Activated CD4-positive, CD25-positive, alpha-beta regulatory T cell (primary cell): ENCODE measurements at places on chromosomes 7 and 10.

- no peak for DNase-seq
Measured at GRCh38 chr7:15977663-15978062, 291.2 kb upstream of the MEOX2 start.

DNA sequence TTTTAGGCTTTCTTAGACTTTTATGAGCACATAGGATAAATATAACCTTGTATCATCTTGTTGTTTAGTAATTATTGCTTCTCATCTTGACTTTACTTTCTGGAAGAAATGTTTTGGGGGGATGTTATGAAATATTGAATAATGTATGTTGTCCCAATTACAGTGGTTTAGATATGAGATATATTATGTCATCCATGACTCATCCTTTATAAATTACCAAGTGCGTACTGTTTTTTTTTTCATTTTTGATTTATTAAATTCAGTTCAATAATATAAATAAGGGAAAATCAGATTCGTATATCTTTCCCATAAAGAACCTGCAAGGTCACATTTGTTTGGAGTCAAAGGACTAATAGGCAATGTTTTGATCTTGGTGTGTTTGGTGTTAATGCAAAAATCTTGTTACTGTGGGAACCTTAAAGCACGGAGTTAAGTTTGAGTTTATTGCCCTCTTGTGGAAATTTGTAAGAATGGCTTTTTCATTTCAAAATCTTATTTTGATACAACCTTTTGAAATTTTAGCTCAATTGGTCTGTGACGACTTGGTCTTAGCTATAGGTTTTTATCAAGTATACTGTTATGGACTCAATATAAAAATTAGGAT, 108.6 kb downstream of the SRI start:
- DNase-seq, result no peak

- no peak for DNase-seq
Measured at GRCh38 chr7:45001826-45002225, 1.8 kb downstream of the CCM2 start.

DNA sequence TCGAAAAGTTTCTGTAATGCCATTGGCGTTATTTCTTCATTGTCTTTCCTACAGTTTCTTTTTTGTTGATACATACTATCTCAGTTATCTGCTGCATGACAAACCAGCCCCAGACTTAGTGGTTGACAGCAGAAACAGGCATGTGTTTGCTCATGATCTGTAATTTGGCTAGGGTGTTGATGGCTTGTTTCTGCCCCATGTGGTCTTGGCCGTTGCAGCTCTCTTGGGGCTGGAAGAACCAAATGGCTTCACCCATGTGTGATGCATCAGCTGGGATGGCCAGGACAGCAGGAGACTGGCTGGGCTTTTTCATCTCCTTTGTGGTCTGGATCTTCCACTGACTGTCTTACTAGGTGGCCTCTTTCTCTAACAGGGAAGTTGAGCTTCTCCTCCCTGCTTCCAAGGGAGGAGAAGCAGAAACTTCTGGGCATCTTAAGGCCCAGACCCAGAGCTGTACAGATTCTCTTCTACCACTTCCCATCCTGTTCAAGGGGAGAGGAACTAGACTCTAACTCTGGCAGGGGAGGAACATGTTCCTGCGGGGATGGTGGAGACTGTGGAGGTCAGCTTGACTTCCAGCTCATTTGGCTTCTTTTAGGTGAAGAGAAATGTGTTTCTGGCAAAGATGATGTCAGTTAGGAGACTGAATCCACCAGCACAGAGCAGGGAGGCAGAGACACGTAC, 89.3 kb downstream of the FANK1 start:
- DNase-seq, result no peak

DNA sequence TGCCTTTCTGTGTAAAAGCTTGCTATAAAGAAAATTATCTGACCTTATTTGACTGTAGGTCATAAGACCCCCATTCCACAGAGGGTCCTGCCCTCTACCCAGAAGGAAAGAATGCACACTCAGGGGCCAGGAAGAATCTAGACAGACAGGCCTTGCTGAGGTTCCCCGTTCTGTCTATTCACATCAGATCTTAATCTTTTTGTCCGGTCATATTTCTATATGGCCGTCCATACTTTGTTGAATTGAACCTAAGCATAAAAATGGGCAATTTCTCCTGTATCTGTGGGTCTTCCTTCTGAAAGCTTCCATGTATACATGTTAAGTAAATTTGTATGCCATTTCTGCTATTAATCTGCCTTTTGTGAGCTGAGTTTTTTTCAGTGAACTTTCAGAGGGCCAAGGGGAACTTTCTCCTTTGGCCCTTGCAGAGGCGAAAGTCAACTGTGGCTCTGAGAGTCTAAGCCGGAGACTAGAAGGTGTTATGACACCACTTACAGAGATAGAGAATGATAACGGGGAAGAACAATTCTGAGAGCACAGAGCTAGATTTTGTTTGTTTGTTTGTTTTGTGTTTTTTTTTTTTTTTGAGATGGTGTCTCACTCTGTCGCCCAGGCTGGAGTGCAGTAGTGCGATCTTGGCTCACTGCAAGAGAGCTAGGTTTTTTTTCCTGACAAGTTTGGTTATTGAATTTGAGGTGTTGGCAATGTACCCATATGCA, 11.6 kb upstream of the PRKAR2B start:
- DNase-seq, result no peak

GRCh38 chr10:73206385-73206784, 38.5 kb downstream of the FAM149B1 start:
- DNase-seq, result no peak

DNA sequence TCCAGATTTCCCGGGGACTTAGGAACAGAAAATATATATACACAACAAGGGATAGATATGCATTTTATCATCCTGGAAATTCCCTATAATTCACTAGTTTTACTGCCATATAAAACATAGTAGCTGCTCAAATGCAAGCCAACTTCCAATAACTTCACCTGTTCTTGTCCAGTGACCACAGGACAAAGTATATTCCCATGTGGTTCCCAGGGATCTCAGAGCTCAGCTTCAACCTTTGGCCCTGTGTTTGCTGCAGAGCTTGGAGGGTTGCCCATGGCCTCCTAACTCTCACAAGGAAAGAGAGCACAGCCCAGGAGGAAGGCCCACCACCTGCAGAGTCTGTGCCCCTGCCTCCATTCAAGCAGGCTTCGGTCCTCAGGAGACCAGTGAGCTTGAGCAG, 4.5 kb upstream of the DRGX start:
- no peak for DNase-seq

DNA sequence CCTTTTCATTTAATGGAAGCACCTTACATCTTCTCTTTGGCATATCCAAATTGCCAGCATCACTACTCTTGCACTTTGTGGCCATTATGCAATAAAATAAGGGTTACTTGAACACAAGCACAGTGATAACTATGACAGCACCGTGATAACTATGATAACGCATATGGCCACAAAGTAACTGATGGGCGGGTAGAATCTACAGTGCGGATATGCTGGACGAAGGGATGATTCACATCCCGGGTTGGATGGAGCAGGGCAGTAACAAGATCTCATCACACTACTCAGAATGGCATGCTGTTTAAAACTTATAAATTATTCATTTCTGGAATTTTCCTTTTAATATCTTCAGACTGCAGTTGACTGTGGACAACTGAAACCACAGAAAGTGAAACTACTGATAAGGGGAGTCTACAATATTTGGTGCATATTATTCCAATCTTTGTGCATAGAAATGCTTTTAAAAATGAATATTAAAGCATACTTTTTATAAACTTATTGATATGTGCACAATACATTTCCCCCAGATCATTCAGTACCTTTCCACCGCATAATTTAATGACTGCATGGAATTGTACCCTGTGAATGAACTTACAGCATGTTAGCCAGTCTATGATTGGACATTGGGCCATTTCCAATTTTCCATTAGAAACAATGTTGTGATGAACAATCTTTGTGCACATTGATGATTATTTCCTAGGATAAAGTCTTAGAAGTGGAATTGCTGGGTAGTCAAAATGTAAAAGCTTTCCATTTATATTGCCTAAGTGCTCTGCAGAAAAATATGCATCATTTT, 136.4 kb downstream of the WNT2 start:
- DNase-seq, result no peak

GRCh38 chr10:110502851-110503301, 5.2 kb downstream of the DUSP5 start:
- DNase-seq, result no peak

DNA sequence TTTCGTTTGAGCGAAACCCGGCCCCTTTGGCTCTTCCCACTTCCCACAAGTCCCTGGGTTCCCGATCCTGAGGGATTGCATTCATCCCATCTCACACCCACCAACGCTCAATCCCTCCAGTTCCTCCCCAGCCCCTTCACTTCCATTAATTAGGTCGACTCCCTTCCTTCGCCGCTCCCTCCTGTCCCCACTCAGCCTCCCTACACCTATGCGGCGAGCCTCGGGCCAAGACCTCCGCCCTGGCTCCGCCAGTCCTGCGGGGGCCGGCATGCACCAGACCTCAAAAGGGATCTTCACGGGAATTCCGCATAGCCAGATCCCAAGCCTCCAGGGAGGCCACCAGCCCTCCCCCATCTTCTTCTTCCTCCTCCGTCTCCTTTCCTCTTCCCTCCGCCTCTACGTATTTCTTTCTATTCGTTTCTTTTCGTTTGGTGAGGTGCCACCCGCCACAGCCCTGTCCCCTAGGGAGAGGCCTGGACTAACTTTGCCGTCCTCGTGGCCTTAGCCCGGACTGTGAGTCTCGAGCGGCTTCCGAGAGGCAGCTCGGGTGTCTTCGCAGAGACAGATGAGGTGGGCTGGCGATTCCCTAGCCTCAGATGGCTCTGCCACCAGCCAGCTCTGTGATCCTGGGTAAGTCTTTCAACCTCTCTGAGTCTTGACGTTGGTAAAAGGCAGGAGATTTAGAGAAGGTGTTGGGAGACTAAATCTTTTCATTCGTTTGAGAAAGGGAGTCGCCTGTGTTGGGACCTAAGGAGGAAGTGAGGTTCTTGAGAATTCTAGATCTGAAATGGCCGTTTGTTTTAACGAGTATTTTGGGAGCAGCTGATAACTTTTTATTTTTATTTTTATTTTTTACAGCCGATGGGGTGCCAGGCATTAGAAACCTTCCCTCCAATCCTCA, 8.1 kb upstream of the LBX1 start:
- DNase-seq, result no peak

GRCh38 chr7:35468606-35469005, 214.7 kb upstream of the TBX20 start:
- DNase-seq, result no peak

DNA sequence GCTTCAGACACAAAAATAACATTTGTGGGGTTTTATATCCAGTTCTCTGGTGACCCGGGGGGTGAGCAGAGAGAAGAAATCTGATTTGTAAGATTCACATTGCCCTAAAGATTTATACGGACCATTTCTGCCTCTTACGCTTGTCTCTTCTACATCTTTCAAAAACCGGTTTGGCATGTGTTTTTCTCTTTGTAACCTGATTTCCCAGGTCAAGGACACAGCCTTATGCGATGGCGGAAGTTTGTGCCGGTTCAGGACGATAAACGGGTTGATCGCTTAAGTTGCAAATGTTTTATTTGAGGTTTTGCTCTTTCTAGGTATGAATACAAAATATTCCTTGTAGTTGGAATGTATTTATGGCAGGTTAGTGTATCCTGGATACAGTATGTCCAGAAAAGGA, 61.6 kb upstream of the SH2B2 start:
- no peak for DNase-seq

GRCh38 chr7:94741179-94741578, 85.2 kb upstream of the SGCE start:
- DNase-seq, result no peak

- DNase-seq, result no peak
Measured at GRCh38 chr7:151917791-151918509, 38.3 kb upstream of the GALNTL5 start.

DNA sequence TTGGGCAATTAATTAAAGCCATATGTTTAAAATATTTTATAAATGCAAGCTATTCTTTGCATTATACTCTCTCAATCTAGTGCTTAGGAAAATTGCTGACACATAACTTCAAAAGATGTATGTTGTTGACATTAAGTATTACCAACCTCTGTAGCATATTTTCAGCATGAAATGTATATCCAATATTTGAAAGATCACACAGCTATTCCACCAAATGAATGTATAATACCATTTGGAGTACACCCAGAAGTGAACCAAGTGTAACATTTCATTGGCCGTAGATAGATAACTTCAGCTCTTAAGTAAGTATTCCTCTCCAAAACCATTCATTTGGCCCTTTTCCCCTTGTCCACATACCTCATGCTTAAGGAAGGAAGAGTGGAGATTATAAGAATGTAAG, 104.6 kb downstream of the HECTD2 start:
- no peak for DNase-seq

GRCh38 chr10:88333248-88333630, 249.9 kb downstream of the RNLS start:
- no peak for DNase-seq

DNA sequence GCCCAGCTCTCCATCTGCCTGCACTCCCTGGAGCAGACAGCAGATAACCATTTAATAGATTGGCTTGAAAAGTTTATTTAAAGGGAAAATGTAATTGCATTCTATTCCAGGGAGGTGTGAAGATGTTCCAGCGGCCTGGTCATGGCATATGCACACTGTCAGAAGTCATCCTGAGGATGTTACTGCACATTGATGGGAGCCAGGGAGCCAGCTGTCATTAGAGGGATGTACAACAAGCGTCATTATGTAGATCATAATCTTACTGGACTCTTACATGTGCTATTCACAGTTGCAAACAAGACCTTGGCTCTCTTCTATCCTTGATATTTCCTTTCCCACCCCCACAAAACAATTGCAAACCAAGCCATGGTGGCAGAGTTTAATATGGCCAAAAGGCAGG, 65.4 kb downstream of the FAM204A start:
- no peak for DNase-seq

- no peak for DNase-seq
Measured at GRCh38 chr7:31850066-31850465, 163.1 kb downstream of the PPP1R17 start.

DNA sequence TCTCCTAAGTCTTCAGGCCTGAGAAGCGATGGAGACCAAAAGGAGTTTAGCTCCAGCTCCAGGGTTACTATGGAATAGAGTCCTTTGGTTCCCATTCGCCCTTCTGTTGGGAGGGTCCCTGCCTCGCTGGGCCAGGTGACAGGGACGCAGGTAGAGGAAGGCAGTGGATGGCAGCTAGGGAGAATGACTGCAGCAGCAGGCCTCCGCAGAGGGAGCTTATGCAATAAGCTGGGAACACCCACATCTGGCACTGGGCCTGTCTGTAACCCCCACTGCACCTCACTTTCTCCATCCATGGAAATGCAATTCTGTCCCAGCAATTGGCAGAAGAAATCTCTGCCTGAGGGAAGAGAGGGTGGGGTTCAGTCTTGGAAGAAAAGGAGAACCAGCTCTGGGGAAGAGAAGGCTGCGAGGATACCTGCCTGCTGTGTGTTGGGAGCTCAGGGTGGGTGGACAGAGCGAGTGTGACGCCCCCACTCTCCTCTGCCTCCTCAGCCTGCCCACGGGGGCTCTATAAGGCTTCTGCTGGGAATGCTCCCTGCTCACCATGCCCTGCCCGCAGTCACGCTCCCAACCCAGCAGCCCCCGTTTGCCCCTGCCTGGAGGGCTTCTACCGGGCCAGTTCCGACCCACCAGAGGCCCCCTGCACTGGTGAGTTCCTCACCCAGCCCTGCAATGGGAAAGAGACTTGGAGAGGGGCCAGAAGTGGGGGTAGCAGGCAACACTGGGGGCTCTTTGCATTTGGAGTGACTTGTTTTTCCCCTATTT, 10.3 kb downstream of the EPHB6 start:
- no peak for DNase-seq
